ENCODE measurements at places on chromosomes 12 and 14. TPM values are rescaled to one million over a fixed set of nuclear protein-coding genes. Genes with fewer than 3 reads are reported as not detected.

- H3K4me1 ChIP-seq, result no peaks in the 10 kb centered on the region
- no peaks in the 10 kb centered on the region for H3K36me3 ChIP-seq
- H3K27me3 ChIP-seq, result no peaks in the 10 kb centered on the region
- H3K27ac ChIP-seq, result no peak overlapping the region
- no peak overlapping the region for H3K4me3 ChIP-seq
These were observed 37.8 kb upstream of the PPP1CC start for GRCh38 chr12:110780448-110780847.

GRCh38 chr12:10025236-10025635, 5.2 kb upstream of the CLEC9A start:
- H3K36me3 ChIP-seq, result no peaks in the 10 kb centered on the region
- DNase-seq, result no peak
- H3K27ac ChIP-seq, result no peak overlapping the region
- H3K27me3 ChIP-seq, result no peaks in the 10 kb centered on the region

DNA sequence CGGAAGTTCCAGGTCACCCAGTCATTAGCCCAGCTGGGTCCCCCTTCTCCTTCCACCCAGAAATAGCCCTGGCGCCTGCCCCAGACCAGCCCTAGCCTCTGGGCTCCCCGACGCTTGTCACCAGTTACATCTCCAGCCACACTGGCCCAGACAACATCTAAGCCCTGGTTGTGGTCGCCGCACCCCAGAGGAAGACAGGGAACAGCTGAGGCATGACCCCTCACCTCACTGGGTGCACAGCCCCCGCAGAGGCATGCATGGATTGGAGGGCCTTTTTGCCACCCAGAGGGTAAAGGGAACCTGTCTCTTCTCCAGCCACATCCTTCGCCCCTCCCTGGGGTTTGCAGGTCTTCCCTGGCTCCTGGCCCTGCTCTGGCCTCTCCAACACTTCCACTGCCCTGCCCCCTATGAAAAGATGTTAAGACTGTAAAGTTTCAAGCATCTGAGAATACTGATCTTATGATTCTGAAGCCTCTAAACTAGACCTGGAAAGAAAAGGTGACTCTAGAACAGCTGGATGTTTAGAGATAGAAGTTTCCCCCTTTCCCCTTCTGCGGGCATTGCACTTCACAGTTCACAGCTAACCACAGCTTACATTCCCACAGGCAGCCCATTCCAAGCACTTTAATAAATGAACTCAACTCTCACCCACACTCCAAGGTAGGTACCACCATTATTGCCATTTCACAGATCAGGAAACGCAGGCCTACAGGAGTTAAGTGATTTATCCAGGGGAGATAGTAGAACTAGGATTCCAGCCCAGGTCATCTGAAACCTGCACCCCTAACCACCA, 14.7 kb downstream of the TMEM119 start:
- H3K36me3 ChIP-seq, result no peaks in the 10 kb centered on the region
- peaks cover 8% of the 10 kb centered on the region for H3K4me1 ChIP-seq
- no peaks in the 10 kb centered on the region for H3K27me3 ChIP-seq
- H3K27ac ChIP-seq, result peak overlapping the region; percentile 65
- no peak overlapping the region for H3K4me3 ChIP-seq

DNA sequence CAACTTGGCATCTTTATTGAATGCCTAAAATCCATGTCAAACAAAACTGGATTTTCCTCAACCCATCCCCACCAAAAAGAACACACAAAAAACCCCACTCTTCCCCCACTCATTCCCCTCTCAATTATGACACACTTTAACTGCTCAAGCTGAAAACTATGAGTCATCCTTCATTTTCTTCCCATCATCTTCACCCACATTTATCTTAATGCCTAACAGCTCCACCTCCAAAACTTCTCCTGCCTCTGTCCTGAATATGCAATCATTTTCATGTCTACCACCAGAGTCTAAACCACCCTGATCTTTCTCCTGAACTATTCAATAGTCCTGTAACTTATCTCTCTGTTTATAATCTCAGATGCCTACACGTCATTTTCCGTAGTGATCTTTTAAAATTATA, 239.7 kb downstream of the BCAT1 start:
- no peaks in the 10 kb centered on the region for H3K27me3 ChIP-seq
- no peak overlapping the region for H3K27ac ChIP-seq
- no peak overlapping the region for H3K4me3 ChIP-seq
- no peak for DNase-seq

GRCh38 chr14:21121122-21121521, 20.3 kb downstream of the TMEM253 start:
- no peak overlapping the region for H3K27ac ChIP-seq
- H3K4me3 ChIP-seq, result no peak overlapping the region
- H3K36me3 ChIP-seq, result no peaks in the 10 kb centered on the region

DNA sequence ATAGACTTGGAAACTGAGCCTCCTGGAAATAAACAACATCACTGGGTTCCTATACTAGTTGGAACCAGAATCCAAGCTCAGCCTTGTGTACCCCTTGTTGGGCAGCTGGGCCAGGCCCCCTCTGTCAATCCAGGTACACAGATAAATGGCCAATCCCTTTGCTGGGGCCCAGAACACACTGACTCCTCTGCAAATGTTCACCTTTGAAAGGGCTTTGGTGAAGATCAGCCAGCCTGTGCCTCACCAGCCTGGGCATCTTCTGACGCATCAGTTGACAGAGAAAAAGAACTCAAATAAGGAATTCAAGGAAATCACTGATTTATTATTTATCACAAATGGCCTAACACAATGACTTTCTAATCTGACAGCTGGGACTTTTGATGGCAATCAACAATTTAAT, 1090.2 kb downstream of the BCL11B start:
- no peaks in the 10 kb centered on the region for H3K36me3 ChIP-seq
- DNase-seq, result no peak
- no peak overlapping the region for H3K4me3 ChIP-seq

GRCh38 chr12:76272287-76272686, 75.9 kb downstream of the BBS10 start:
- DNase-seq, result no peak
- no peaks in the 10 kb centered on the region for H3K36me3 ChIP-seq
- no peak overlapping the region for H3K27ac ChIP-seq

- peak overlapping the region; percentile 72 for H3K27ac ChIP-seq
- H3K4me3 ChIP-seq, result no peak overlapping the region
- H3K36me3 ChIP-seq, result peaks cover 4% of the 10 kb centered on the region
- DNase-seq, result no peak
These were observed 17.9 kb upstream of the TC2N start for GRCh38 chr14:91885113-91885712.

GRCh38 chr12:45327823-45328383, 112.0 kb downstream of the ANO6 start:
- H3K27ac ChIP-seq, result no peak overlapping the region
- H3K4me1 ChIP-seq, result no peaks in the 10 kb centered on the region
- no peak for DNase-seq
- H3K4me3 ChIP-seq, result no peak overlapping the region
- no peaks in the 10 kb centered on the region for H3K27me3 ChIP-seq

DNA sequence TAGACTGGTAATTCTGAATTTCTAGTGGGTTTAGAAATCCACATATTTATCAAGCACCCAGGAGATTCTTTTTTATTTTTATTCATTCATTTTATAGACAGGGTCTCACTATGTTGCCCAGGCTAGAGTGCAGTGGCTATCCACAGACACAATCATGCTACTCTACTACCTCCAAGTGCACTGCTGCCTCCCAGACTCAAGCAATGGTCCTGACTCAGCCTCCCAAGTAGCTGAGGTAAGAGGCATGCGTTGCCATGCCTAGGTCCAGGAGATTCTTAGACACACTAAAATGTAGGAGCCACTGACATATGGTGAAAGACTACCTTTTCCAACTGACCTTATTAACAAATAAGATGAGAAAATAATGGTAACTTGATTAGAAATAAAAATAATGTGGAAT, 38.9 kb downstream of the KIF21A start:
- DNase-seq, result no peak
- no peak overlapping the region for H3K27ac ChIP-seq
- no peak overlapping the region for H3K4me3 ChIP-seq
- H3K27me3 ChIP-seq, result no peaks in the 10 kb centered on the region
- no peaks in the 10 kb centered on the region for H3K36me3 ChIP-seq

- peaks cover 4% of the 10 kb centered on the region for H3K4me1 ChIP-seq
- DNase-seq, result peak; percentile 35
- no peaks in the 10 kb centered on the region for H3K36me3 ChIP-seq
- no peaks in the 10 kb centered on the region for H3K27me3 ChIP-seq
- H3K4me3 ChIP-seq, result no peak overlapping the region
- H3K27ac ChIP-seq, result no peak overlapping the region
These were observed 116.5 kb downstream of the GPHN start for GRCh38 chr14:66624336-66624937.

- no peaks in the 10 kb centered on the region for H3K27me3 ChIP-seq
- H3K4me3 ChIP-seq, result no peak overlapping the region
- H3K4me1 ChIP-seq, result no peaks in the 10 kb centered on the region
- no peak overlapping the region for H3K27ac ChIP-seq
- DNase-seq, result no peak
- no peaks in the 10 kb centered on the region for H3K36me3 ChIP-seq
These were observed 21.1 kb downstream of the PLEKHD1 start for GRCh38 chr14:69505338-69506240.

DNA sequence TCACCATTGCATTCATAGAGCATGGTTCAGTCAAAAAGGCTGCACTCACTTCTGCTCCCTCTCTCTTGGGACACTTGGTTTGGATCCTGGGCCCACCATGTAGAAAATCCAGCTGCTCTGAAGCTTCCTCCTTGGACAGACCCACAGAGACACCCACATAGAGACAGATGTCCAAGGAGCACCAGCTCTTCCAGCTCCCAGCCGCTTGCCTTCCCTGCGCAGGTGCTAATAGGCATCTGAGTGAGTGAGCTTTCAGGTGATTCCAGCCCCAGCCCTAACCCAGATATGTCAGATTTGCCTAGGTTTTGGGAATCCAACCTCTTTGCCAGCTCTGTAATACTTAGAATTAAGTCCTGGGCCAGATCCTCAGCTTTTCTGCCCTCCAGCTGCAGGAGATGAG, 38.6 kb downstream of the DLK1 start:
- no peak overlapping the region for H3K4me3 ChIP-seq
- H3K4me1 ChIP-seq, result no peaks in the 10 kb centered on the region
- H3K36me3 ChIP-seq, result no peaks in the 10 kb centered on the region

DNA sequence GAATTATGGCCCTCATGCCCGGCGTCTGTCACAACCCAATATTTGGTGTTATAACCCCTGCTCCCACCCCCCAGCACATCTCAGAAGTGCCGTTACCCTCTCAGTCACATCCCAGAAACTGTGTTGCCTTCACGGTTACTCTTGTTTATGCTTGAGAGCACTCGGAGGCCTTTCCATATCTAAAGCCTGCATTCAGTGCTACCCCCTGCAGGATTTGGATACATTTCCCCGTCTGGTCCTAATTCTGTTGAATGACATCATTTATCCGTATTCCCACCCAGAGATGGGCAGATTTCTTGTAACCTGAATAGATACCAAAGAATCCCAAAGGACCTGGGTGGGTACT, 19.1 kb upstream of the FOS start:
- H3K4me3 ChIP-seq, result peak overlapping the region; percentile 54
- H3K36me3 ChIP-seq, result no peaks in the 10 kb centered on the region
- no peaks in the 10 kb centered on the region for H3K27me3 ChIP-seq
- peaks cover 29% of the 10 kb centered on the region for H3K4me1 ChIP-seq
- DNase-seq, result no peak

DNA sequence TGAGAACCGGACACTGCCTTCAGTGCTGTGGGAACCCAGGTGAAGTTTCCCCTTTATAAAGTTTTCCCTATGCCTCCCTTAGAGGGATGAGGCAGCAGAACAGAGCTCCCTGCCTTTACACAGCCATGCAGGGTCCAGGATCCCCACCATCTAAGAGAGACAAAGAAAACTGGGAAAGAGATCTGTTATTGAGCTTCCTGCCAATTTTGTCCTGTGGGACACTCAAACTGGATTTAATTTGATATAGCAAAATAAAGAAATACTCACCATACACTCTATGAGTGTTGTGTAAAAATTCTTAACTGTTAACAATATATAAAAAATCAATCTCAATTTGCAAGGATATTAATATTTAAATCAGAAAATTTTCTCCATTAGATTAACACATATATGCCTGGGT, 69.9 kb downstream of the DRAM1 start:
- peaks cover 7% of the 10 kb centered on the region for H3K4me1 ChIP-seq
- no peaks in the 10 kb centered on the region for H3K27me3 ChIP-seq
- DNase-seq, result no peak
- H3K36me3 ChIP-seq, result no peaks in the 10 kb centered on the region
- H3K27ac ChIP-seq, result no peak overlapping the region

DNA sequence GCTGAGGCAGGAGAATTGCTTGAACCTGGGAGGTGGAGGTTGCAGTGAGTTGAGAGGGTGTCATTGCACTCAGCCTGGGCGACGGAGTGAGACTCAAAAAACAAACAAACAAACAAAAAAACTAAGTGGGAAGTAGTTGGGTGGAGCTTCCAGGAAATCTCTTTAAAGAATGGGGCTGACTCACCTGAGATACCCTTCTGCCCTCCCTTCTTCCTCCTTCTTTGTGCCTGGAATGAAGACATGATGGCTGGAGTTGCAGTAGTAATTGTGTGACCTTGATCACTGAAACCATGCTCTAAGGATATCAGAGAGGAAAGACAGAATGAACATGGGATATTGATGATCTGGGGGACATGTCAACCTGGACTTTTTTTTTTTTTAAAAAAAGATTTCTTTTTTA, 87.6 kb upstream of the MED13L start:
- DNase-seq, result no peak
- H3K36me3 ChIP-seq, result no peaks in the 10 kb centered on the region
- H3K4me1 ChIP-seq, result no peaks in the 10 kb centered on the region
- H3K27ac ChIP-seq, result no peak overlapping the region

DNA sequence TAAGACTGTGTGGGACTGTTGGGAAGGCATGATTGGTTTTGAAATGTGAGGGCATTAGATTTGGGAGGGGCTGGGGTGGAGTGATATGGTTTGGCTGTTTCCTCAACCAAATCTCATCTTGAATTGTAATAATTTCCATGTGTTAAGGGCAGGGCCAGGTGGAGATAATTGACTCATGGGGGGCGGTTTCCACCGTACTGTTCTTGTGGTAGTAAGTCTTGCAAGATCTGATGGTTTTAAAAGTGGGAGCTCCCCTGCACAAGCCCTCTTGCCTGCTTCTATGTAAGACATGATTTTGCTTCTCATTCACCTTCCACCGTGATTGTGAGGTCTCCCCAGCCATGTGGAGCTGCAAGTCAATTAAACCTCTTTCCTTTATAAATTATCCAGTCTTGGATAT, 76.6 kb upstream of the PPFIA2 start:
- H3K4me1 ChIP-seq, result no peaks in the 10 kb centered on the region
- H3K4me3 ChIP-seq, result no peak overlapping the region
- no peaks in the 10 kb centered on the region for H3K36me3 ChIP-seq
- DNase-seq, result no peak

POLR3B gene
- 6.3 TPM for total RNA-seq

SCARB1 gene
- total RNA-seq, result 33.2 TPM

TMEM63C gene
- total RNA-seq, result not detected

KRT77 gene
- total RNA-seq, result not detected

EID3 gene
- 9.8 TPM for total RNA-seq

ZFP36L1 gene
- 558 TPM for total RNA-seq

C12orf50 gene
- total RNA-seq, result 0.66 TPM

TRHDE gene
- 4.6 TPM for total RNA-seq

ADAM21 gene
- total RNA-seq, result not detected

Data from tibial nerve (tissue), 4 donors.